ENCODE measurements at places on chromosomes 6 and 20.
A peak's percentile ranks its signal among the peaks of the same experiment; 100 is the strongest.

DNA sequence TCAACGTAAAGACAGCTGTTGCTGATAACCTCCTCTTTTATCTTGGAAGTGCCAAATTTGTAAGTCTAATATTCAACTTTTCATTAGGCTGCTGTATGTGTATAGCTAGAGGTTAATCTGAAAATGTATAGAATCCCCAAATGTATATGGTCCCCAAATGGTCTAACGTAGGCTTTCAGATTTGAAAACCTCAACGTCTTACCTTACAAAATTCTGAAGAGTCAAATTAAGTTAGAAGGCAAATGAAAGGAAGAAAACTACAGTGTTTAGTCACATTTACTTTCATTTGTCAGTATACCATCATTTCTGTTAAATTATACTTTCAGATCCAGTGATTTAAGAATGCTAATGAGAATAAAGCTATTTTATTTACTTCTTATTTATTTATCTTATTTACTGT is 256.9 kb downstream of the ARHGAP18 start:
- DNase-seq: no peak

DNA sequence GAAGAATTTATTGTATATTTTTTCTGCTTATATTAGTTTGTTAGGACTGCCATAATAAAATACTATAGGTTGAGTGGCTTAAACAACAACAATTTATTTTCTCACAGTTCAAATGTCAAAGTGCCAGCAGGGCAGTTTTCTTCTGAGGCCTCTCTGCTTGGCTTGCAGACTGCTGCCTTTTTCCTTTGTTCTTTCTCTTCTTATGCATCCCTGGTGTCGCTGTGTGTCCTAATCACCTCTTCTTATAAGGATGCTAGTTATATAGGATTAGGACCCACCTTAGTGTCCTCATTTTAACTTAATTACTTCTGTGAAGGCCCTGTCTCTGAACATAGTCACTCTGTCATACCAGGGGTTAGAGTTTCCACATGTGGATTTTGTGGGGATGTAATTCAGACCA is 354.4 kb downstream of the NKAIN2 start:
- DNase-seq: no peak

GRCh38 chr6:116404696-116405095 is 33.9 kb downstream of the DSE start:
- DNase-seq: no peak

DNA sequence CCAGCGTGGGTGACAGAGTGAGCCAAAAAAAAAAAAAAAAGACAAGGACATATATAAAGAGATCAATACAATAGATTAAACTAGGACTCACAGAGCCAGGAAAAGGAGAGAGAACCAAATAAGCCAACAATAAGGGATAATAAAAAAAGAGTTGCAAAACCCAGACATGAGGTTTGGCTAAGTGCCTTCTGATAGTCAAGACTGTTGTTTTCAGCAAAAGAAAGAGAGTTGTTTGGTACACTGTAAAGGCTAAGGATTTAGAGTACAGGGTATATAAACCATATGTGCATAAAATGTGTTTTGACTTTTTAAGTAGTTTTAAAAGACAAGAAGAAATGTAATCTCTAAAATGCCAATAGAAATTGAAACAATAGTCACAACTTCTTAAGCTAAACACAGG is 42.8 kb downstream of the RPF2 start:
- no peak for DNase-seq

- DNase-seq: no peak
Measured at GRCh38 chr20:37415118-37416085, 69.5 kb downstream of the SRC start.

GRCh38 chr6:121879149-121879548 is 443.7 kb downstream of the GJA1 start:
- no peak for DNase-seq

DNA sequence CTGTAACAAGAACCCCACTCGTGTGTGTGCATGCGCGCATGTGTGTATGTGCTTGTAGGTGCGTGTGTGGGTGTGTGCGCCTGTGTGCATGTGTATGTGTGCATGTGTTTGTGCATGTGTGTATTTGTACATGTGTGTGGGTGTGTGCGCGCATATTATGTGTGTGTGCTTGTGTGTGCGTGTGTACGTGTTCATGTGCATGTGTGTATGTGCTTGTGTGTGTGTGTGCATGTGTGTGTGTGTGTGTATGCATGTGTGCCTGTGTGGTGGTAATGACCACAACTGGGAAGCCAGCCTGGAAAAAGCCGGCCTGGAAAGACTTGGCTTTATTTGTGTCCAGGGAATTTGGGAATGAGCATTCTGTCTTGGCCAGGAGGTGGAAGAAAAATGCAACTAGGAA is 157.5 kb downstream of the PAX1 start:
- DNase-seq: no peak

DNA sequence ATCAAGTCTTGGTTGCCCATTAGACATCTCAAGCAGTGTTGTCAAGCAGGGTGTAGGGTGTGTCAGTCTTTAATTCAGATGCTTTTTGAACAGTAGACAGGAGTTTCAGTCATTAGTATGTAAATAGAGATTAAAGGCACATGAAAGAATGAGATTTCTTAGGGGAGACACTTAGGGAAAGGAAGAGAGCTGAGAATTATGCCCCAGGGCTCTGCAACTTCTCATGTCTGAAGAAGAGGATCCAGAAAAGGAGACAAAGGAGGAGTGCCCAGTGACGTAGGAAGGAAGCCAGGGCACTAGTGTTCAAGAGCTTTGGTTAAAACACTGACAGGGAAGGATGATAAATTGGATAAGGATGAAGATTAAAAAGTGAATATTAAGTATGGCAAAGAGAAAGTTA is 569.7 kb downstream of the NKAIN2 start:
- DNase-seq: no peak

DNA sequence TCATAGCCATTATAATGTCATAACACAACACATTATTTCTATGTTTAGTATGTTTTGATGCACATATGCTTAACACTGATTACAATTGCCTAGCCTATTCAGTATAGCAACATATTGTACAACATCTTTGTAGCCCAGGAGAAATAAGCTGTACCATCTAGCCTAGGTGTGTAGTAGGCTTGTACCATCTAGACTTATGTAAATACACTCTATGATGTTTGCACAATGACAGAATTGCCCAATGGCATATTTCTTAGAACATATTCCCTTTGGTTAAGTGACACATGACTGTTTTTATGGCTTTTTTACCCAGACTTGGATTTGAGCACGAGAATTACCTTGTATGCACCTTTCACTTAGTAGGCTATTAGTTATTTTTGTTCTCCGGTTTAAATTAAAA is 64.5 kb upstream of the HIVEP1 start:
- no peak for DNase-seq

DNA sequence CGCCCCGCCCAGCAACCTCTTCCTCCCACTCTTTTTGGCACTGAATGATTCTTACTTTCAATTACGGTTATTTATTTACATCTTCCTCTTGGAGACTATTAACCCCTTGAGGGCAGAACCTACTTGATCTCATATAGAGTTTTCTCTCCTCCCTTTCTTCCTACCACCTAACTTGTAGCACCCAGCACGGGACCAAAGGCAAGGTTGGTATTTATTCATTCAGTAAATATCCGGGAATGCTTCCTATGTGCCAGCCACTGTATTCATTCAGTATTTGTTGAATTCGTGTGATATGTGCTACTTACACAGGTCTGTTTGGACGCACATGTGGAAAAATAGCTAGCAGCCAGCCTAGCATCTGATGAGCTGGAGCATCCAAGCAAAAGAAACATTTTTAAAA is 1.3 kb upstream of the CNKSR3 start:
- DNase-seq: no peak

DNA sequence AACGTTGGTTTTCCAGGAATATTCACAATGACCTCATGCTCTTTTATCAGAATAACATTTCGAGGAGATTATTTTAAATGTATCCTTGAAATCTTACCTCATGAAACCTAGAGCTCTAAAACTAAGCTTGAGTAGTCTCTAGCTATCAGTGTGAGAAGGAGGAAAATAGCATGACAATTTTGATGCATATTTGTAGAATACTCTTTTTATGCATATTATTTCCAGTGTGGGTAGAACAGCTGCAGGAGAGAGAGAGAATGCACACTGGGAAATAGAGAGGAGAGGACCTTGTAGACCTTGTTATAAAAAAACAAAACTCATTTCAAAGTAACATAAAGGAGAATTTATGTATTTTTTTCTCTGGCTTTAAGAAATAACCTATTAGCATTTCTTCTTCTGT is 71.1 kb upstream of the VGLL2 start:
- no peak for DNase-seq

DNA sequence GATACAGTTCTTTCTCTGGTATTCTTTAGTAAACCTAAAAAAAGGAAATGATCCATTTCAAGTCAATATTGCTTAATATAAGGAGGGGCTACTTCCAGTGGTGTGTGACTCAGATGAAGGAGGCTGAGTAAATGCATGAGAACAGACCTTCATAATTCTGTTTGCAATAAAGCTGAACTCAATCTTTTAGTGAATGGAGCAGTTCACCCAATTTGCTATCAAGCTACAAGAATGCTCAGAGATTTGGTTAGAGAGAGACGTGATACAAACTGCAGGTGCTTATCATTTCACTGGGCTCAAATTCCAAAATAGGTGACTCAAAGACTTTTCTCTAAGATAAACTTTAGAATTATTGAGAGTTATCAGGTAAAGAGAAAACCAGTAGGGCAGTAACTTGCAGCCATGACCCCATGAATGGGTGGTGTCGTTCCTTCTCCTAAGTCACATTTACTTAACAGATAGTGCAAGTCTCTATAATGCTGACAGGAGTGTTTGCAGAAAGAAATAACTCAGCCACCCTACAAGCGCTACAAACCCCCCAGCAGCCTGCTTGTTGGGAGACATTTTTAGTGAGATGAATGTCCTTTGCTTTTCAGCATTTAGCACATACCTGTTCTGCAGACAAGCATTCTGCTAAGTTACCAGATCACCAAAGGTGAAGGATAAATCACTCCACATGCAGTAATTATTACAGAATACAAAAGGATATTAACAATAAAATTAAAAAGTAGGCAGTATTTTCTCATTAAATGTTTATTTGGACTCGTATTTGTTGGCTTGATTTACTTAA is 16.4 kb upstream of the BLOC1S5 start:
- DNase-seq: no peak

DNA sequence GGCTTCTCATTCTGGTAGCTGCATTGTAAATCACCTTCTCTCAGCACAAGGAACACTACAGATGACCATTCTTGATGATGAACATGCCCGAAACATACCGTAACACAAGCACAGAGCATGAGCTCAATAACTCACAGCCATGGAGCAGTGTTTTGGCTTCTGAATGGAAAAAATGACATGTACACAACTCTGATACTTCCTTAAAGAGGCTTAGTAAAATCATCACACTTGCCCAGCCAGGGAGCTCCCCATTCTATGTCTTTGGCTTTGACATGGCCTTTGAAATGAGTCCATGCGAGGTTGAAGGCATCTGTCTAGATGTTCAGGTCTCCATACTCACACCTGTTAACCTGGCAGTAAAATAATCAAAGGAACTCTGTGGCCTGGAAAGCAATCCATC is 87.6 kb downstream of the MYB start:
- DNase-seq: no peak

- DNase-seq: no peak
Measured at GRCh38 chr6:37640786-37641395, 56.8 kb downstream of the MDGA1 start.

DNA sequence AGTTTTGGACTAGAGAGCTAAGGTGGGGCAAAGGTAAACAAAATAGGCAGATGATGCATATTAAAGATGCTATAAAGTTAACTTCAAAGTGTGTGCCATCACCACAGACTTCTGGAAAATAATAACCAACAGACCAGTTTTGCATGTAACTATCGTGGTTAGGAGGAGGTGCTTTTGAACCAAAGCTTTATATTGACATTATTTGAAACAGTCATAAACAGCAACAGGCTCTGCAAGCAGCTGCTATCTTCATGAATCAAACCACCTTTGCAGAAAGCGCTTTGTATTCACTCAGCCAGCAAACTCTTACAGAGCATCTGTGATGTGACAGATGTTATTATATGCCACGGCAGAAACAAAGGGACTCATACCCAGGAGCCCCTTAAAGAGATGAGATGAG is 81.9 kb downstream of the CRYBG1 start:
- no peak for DNase-seq

GRCh38 chr20:2283706-2284423 is 11.9 kb upstream of the TGM3 start:
- DNase-seq: no peak

GRCh38 chr6:152298055-152298647 is 339.0 kb downstream of the SYNE1 start:
- DNase-seq: no peak

GRCh38 chr6:27591699-27592480 is 119.0 kb upstream of the ZNF184 start:
- DNase-seq: no peak

GRCh38 chr6:71509191-71510005 is 220.8 kb downstream of the OGFRL1 start:
- DNase-seq: no peak

DNA sequence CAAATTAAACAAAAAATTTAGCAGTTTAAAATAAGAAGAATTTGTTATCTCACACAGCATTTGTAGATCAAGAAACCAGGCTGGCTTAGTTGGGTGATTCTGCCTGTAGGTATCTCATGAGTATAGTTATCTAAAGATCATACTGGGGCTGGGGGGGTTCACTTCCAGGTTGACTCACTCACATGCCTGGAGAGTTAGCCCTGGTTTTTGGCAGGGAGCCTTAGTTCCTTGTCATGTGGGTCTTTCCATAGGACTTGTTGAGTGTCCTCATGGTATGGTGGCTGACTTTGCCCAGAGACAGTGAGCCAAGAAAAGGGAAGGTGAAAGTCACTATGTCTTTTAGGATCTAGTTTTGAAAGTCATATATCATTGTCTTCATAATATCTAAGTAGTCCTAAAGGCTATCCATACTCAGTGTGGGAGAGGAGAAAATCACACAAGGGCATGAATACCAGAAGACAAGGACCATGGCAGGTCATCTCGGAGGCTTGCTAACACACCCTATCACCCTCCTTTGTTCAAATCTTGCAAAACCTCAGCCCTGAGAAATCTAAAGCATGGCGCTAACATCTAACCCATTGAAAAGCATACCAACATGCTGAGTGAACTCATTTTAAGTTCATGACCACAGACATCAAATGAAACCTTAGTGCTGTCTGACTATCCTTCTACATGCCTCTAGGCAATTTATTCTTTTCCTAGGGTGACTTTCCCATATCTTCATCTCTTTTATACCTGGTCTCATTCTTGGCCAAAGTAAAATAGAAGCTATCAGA is 39.2 kb downstream of the CYP24A1 start:
- no peak for DNase-seq

GRCh38 chr20:2213401-2213800 is 82.4 kb upstream of the TGM3 start:
- DNase-seq: no peak

GRCh38 chr20:35883778-35884540 is 70.3 kb downstream of the SCAND1 start:
- peak; percentile 72 for DNase-seq
